ENCODE measurements at places on chromosomes 13 and 19.

DNA sequence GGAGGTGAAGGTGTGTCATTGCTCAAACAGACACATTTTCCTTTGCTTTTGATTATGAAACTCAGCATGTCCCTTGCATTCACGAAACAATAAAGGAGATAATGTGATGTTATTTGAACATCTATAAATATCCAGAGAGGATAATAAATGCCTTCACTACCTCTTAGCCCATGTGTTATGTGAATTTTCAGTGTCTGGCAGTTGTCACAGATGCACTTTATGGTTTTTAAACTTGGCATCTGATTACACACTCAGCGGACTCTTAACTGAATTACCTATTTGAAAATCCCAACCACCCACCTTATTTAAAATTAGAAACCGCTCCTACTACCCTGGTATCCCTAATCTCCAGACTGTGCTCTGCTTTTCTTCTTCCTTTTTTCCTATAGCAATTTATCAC, 254.2 kb downstream of the COG6 start:
- DNase-seq = no peak

DNA sequence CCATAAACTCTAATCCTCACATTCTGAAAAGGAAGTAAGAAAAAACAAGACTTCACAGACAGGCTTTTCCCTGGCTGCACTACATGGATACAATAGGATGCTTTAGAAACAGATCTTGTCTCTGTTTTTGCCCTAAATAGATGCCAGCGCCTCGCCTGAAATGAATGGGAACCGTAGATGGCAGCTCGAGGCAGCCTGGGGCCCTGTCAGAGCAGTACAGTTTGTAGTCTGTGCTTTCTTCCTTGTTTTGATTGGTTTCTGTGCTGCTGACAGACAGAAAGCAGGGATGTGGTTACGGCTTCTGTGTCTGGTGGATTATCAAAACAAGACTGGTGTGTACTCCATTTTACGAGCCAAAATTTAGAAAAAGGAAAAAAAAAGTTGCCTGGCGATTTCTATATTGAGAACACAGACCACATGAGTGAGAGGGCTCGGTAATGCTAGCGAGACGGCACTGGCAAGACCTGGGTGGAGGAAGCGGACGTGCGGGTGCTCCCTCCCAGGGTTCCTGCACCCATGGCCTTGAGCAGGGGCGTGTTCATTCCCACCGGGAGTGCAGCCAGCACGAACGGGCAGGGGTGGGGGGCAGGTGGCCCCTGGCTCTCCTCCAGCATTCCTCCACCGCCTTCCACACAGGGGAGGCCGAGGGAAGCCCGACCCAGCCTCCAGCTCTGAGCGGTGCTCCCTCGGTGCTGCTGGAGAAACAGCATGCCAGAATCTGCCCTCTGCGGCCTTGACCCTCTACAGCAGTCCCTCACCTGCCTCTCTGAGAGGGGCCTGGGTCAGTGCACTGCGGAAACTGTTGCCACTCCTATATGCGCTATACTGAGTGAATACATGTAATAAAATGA, 37.6 kb upstream of the C1QTNF9 start:
- DNase-seq = peak; percentile 84

GRCh38 chr19:45074744-45075300, 1.5 kb downstream of the ZNF296 start:
- no peak for DNase-seq

GRCh38 chr13:39282400-39282972, 244.2 kb downstream of the NHLRC3 start:
- no peak for DNase-seq

- DNase-seq = peak; percentile 80
Measured at GRCh38 chr19:6521718-6522646, 8.8 kb upstream of the TNFSF9 start.

DNA sequence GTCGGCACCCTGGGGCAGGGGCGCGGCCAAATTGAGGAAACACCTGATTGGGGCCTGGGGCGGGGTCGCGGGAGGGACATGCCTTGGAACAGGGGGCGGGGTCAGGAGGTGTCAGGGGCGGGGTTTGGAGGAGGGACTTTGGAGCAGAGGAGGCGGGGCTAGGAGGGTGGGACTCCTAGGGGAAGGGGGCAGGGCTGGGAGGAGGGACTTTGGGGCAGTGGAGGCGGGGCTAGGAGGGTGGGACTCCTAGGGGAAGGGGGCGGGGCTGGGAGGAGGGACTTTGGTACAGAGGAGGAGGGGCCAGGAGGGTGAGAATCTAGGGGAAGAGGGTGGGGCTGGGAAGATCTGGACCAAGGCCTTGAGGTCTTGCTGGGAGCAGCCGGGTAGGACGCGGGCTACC, 21.9 kb downstream of the GRIN2D start:
- peak; percentile 83 for DNase-seq

GRCh38 chr19:38032151-38032550, 125.1 kb downstream of the SIPA1L3 start:
- no peak for DNase-seq

DNA sequence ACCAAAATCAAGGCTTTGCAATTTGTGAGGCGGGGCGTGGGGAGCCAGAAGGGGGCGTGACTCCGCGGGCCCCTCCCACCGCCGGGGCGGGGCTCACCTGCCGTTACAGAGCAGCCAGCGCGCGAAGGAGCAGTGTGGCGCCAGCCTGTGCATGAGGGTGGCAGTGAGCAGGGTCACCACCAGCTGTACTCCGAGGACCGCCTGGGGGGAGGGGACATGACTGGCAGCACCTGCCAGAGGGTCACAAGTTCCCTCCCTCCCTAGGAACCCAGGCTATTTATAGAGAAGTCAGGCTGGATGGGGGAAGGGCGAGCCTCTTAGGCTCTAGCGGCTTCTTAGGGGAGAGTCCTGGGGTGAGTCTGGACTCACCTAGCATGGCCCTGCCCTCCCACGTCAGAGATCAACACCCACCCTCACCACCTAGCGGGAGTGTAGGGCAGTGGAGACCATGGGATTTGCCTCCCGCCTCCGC, 3.6 kb downstream of the TMEM161A start:
- DNase-seq = peak; percentile 41

- no peak for DNase-seq
Measured at GRCh38 chr19:6215701-6216235, 64.0 kb downstream of the MLLT1 start.

GRCh38 chr13:45838171-45838745, 13.3 kb downstream of the SIAH3 start:
- no peak for DNase-seq

DNA sequence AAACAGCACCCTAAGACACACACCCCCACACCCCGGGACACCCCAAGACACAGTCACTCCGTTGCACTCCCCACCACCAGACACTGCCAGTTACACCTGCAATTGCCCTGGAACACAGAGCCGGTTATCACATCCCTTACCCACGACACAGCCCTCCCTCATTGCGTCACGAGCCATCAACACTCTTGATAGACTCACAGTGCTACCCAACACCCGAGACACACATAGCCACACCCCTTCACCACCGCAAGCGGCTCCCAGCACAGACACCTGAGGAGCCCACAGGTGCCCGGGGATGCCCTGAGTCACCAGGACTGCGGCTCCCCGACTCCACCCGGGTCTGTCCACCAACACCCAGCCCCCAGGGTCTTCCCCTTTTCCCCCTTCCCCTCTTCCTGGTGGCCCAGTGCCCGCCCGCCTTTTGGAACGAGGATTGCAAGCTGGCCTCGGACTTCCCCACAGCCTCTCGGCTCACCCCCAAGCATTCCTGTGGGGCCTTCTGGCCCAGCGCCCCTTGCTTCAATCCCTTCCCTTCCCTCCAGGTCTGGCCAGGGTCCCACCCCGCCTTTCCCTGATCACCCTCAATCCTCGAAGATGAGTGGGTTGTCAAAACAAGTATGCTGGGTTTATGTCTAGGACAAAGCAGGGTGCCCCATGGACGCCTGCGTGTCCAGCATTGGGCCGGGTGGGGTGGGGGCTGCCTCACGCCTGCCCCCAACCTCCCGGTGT, 1.7 kb upstream of the PTGER1 start:
- DNase-seq = peak; percentile 75

- DNase-seq = no peak
Measured at GRCh38 chr13:111552891-111553655, 232.6 kb downstream of the TEX29 start.

DNA sequence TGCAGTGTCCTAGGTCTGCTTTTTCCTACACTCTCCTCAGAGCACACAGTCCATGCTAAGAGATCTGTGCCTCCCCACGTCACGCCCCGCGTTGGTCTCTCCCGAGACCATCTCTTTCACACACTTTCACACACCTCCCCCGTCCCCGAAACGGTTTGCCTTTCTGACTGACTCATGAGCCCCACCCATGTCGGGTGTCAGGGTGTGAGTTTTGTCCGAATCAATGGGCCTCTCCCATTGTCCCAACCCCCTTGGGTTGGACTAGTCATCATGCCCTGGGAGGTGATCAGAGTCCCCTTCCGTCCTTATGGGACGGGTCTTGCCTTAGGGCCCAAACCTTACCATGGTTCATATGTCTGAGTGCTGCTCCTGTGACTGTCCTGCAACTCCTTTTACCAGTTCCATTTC, 214.0 kb upstream of the HTR2A start:
- no peak for DNase-seq

GRCh38 chr19:4013886-4014540, 6.5 kb downstream of the PIAS4 start:
- DNase-seq = no peak

DNA sequence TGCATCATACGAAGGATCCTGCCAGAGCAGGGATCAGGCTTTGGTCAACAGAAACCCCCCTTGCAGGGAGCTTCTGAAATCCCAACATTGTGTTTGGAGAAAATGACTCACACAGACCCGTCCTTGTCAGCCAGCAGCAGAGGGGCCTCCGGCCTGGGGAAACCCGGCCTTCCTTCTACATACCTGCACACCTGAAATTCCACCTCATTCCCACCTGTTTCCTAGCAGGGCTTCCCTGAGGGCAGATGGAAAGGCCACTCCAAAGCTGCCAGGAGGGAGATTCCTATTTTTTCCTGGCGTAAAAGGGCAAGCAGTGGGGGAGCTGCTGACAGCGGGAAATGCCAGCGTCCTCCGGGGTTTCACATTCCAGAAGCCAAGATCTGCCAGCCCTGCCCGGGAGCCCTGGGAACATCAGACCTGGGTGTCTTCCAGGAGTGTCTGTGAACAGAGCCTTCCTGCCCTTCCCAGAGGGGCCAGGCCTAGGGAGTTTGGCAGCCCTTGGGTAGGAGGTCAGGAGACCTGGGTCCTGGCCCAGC, 3.0 kb upstream of the IGFL1 start:
- no peak for DNase-seq

DNA sequence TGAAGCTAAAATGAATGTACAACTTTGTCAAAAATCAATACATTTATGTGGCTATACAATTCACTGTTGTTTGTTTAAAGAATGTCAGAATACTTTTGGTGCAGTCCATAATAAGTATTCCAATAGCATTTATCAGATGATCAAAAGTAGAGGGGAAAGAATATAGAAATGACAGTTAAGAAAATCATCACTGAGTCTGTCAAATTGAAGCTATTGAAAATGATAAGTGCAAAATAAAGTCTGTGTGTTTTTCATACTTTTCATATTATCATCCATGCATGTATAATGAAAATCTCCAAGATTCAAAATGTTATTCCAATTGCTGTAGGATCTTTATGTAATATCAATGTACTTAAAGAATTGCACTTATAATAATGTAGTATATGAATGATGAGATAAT, 93.3 kb upstream of the ATXN8OS start:
- no peak for DNase-seq

DNA sequence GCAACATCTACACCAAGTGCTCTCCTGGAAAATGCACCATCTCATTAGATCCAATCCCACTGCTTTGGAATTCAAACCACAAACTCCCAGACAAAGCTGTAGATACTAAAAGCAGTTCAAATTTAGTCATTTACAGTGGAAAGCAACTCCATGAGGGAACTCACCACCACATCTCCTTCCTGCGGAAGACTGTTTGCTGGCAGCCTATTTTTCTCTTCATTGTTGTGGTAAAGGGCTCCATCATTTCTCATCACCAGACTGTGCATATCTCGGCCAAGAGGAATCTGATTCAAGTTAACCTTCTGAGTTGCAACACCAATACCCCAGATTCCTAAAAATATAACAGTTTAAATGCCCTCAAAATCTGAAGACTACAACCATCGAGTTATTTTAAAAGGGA, 8.4 kb downstream of the SPRYD7 start:
- DNase-seq = no peak

- no peak for DNase-seq
Measured at GRCh38 chr13:106182404-106182803, 353.1 kb downstream of the EFNB2 start.
